T-helper 9 cell (primary cell): ENCODE measurements at places on chromosomes 3 and 15.

DNA sequence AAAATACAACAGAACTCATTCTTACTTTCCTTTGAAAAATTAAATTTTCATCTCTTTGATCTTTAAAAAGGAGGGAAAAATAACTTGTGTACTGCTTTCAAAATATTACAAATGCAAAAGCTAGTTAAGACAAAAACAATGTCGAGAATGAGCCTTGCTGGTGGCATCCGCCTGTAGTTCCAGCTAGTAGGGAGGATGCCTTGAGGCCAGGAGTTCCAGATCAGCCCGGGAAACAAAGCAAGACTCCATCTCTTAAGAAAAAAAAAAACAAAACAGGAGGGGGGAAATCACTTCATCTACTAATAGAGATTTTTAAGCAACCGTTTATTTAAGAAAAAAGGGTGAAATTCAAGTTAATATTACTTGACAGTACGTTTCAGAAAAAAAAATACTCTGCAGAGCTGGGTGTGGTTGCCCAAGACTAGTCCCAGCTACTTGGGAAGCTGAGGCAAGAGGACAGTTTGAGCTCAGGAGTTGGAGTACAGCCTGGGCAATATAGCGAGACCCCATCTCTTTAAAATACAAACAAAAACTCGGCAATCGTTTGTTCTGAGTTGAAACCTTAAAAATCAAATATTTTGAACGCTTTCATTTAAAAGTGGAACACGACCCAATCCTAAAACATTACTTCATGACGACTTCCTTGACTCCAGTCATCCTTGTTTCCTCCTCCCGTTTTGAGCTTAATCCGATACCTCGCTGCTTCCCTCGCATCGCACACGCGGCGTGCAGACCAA lies 1.2 kb downstream of the KPNA1 start:
- DNase-seq = no peak

DNA sequence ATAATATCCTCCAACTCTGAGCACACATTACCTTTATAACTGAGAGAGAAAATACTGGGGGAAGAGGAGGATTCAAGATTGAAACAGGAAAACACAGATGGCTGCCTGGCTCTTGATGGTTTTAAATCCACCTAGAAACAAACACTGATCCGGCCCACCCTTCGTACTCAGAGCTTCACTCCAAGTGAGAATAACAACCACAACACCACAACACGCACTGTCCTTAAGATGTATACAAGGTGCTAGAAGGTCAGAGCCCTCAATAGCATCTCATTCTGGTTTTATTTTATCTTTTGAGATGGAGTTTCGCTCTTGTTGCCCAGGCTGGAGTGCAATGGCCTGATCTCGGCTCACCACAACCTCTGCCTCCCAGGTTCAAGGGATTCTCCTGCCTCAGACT lies 9.9 kb downstream of the IP6K2 start:
- no peak for DNase-seq

- DNase-seq = no peak
Observed at GRCh38 chr3:111237946-111238345, 166.3 kb downstream of the NECTIN3 start.

DNA sequence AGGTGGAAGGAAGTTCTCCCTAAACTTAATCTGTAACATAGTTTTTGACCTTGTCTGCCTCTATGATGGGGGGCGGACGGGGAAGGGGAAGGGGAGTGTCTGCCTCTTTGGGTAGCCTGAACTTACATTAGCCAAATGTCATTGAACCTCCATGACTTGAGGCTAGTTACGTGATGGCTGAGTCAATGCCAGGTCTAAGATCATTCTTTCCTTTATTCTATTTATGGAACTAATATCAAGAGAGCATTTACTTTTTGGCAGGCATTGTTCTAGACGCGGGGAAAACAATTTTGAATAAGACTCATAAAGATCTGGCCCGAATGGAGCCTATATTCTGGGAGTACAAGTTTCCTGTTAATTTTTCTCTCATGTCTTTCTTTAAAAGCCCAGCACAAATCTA lies 340.7 kb upstream of the C2CD4B start:
- DNase-seq = no peak

DNA sequence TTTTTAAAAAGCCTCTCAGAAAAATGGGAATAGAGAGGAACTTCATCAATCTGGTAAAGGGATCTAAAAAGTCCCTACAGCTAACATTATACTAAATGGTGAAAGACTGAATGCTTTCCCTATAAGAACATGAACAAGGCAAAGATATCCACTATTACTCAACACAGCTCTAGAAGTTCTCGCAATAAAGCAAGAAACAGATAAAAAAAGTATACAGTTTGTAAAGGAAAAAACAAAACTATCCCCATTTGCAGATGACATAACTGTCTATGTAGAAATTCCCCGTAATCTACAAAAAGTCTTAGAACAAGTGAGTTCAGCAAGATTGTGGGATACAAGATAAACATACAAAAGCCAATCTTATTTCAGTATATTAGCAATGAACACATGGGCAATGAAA lies 15.4 kb downstream of the EDC3 start:
- no peak for DNase-seq

GRCh38 chr15:94532226-94532625 lies 300.9 kb downstream of the MCTP2 start:
- no peak for DNase-seq

DNA sequence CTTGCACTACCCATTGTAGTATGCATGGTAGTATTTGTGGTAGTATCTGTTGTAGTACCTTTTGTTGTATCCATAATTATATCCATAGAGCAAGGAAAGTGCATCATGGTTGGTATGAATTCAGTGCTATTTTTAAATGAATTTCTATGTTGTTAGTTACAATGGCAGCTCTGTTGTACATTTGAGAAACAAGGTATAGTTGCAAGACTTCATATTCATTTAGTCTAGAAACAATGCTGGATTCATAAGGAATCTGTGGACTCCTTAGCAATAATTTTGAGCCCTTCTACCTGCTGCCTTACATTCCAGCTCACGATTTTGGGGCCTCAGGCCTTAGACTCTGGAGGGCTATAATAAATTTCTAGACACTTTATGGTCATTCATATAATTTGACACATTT lies 141.8 kb downstream of the FAM43A start:
- no peak for DNase-seq

GRCh38 chr15:74709011-74709410 lies 13.2 kb upstream of the EDC3 start:
- DNase-seq = no peak

GRCh38 chr15:40986820-40987219 lies 33.5 kb downstream of the CHAC1 start:
- no peak for DNase-seq

DNA sequence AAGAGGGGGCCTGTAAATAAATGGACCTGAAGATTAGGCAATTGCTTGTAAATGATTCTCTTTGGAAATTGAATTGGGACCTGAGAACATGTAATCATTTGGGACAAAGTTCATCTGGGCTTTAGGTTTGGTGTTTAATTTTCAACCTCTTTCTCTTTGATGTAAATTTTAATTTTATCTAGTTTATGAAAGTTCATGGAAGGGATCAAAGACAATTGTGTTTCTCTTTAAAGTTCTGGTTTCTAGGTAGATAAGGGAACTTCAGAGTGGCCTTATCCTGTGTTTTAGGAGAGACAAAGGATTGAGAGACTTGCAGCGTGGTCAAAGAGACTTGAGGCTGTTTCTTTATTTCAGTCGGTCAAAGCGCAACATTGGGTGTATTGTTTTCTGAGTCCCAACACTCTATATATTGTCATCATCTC lies 1108.3 kb downstream of the TBL1XR1 start:
- no peak for DNase-seq

DNA sequence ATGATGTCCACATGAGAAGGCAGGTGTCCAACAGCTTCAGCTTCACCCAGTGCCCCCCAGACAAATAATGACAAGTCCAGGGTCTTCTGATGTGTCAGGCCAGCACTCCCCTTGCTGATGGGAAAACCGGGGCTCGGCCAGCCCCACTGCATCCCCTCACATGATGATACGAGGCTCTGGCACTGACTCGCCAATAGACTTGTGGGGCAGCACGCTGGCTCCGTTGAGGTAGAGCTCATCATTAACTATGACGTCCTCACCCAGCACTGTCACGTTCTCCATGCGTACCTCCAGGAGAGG lies 2.1 kb upstream of the AMIGO3 start:
- no peak for DNase-seq

DNA sequence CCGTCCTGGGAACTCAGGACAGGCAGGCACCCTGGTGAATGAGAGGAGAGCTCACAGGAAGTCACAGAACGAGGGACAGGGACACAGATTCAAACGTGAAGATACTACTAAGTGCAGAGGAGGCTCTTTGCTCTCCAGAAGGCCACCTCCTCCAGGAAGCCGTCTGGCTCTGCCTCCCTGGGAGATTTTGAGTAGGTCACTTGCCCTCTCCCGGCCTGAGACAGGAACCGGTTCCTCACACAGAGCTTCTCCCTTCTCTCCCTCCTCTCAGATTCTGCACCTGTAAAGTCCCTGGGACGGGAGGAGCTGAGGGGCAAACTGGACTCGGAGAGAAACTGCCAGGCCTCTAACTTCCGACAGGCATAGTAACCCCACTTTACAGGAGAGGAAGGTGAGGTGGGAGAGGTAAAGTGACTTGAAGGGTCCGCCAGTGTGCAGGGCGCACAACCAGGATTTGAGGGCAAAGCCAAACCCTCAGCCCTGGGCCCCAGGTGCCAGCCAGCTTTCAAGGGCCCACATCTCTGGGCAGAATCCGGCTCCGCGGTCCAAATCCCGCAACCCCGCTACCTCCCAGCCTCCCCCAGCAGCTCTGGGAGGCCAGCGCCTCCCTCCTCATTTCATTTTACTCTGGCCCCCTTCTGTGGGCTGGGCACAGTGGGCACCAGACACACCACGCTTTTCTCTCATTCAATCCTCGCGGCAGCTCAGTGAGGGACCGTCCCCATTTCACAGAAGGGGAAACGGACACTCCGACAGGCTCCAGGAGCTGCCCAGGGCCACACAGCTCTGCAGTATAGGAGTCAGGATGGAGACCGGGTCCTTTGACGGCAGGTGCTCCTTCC lies 150.2 kb downstream of the SMAD6 start:
- no peak for DNase-seq

DNA sequence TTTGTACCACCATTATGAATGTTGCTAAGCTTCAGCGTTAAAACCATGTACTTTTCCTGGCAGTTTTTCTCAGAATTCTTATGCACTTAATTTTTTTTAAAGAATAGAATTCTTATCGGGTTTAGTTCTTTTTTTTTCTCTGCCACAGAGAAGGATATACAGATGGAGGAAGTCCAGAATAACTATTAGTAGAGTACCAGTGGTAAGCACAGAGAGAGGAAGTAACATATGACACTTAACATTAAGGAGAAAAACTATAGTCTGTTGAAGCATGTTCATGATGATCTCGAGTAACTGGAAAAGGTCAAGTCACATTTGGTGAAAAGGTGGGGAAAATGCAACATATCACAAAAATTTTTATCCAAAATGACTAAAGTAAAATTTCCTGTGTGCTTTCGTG lies 68.9 kb downstream of the RNF13 start:
- no peak for DNase-seq

DNA sequence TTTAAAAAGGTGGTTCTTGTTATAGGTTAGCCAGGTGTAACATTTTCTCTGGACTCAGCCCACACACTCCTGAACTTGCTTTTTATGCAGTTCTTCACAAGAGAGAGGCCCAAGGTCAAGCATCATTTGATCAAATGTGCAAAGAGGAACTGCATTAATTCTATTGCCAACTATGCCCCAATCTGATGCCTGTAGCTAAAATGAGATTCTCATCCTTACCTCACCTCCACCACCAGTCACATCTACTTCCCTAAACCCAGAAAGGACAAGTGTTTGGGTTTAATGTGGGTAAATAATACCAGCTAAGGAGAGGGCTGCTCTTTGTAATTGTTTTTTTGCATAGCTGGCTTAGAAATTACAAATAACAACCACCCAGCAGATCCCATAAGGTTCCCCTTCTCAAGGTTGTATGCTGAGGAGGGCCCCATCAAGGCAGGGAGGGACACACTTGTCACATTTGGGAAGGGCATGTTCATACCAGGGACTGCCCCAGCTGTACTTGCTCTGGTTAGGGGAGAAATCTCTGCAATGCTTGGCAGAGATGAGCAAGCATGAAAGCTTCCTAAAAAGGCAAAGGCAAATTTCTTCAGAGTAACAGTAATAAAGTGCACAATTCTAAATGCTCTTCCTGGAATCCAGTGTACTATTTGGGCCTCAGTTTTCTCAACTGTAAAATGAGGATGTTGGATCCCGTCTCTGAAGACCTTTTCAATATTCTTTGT lies 76.2 kb downstream of the TGFBR2 start:
- DNase-seq = no peak

- DNase-seq = no peak
Observed at GRCh38 chr15:66156310-66156975, 97.1 kb downstream of the MEGF11 start.

GRCh38 chr15:28118531-28118930 lies 19.4 kb upstream of the OCA2 start:
- DNase-seq = no peak

DNA sequence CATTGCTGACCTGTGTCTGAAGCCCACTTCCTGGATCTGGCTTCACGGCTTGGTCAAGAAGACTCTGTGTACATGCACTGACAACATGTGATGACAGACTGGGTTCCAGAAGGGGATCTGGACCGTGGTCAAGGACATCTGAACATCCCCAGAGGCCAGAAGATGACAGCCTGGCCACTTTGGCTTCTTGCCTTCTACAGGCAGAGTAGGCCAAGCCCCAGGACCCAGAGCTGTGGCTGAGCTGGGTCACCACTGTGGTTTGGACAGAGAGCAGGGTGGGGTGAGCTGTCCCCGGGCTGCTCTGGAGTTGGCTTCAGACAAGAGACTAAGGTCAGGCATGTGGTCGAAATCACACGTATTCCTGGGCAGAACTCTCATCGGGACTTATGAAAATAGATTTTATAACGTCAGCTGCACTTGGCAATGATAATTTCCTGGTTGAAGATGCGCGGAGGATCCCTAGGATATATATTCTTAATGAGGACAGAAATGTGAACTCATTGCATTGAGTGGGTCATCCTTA lies 114.1 kb upstream of the FRMD4B start:
- DNase-seq = no peak

GRCh38 chr3:128878556-128879124 lies 780 bp upstream of the ACAD9 start:
- DNase-seq = no peak

DNA sequence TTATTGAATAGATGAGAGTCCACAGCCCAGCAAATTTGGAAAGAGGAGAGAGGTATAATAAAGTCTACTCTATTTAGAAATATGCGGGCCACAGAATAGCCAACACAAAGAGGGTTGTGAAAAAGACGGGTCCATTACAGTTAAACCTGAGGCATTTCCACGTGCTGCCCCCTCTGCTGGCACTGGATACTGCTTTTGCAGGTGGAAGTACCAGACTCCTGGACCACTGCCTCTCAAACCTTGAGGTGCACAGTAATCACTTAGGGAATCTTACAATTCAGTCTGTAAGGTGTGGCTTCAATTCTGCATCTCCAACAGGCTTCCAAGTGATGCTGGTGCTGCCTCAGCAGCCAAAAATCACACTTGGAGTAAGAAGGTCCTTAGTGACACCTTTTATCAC lies 3.0 kb upstream of the TFDP2 start:
- no peak for DNase-seq

- DNase-seq = no peak
Observed at GRCh38 chr3:66441129-66441528, 59.7 kb downstream of the LRIG1 start.
